ENCODE measurements at places on chromosomes 4 and X.

DNA sequence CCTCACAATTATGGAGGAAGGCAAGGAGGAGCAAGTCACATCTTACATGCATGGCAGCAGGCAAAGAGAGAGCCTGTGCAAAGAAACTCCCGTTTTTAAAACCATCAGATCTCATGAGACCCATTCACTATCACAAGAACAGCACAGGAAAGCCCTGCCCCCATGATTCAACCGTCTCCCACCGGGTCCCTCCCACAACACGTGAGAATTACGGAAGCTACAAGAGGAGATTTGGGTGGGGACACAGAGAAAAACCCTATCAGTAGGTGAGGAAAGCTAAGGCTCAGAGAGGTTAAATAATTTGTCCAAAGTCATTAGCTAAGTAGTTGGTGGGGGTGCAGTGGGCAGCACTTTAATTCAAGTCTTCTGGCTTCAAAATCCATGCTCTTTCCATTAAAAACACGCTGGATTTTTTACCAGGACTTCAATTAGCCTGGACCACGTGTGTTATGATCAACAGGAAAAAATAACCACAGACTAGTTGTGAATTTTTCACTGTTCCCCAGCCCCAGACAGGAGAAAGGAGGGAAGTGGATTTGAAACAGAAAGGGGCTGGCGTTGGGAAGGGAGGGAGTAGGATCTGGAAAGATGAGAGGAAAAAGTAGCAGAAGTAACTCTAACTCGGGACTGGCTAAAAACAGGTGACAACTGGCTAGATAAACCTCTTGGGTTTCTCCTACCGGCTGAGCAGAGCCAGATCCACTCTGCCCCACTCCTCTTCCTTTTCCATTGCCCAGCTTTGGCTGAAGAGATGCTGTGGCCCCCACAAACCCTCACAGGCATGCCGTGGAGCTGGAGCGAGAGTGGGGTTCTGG, 986 bp downstream of the MTMR8 start:
- no peak for DNase-seq

GRCh38 chrX:132738951-132739350, 219.5 kb downstream of the HS6ST2 start:
- no peak for DNase-seq

DNA sequence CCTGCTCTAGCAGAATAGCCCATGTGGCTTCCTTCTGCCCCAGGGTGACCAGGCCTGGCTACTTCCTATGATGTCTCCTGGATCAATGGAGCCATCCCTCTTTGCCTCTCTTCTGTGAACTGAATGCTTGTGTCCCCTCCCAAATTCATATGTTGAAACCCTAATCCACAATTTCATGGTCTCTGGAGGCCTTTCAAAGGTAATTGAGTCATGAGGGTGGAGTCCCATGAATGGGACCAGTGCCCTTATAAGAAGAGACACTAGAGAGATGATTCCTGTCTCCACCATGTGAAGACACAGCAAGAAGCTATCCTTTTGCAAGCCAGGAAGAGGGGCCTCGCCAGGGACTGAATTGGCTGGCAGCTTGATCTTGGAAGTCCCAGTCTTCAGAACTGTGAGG, 18.4 kb downstream of the CCKAR start:
- DNase-seq = no peak

- DNase-seq = no peak
Measured at GRCh38 chr4:118833192-118833820, 2.6 kb downstream of the SEC24D start.

GRCh38 chr4:94976371-94977011, 218.7 kb downstream of the BMPR1B start:
- no peak for DNase-seq

DNA sequence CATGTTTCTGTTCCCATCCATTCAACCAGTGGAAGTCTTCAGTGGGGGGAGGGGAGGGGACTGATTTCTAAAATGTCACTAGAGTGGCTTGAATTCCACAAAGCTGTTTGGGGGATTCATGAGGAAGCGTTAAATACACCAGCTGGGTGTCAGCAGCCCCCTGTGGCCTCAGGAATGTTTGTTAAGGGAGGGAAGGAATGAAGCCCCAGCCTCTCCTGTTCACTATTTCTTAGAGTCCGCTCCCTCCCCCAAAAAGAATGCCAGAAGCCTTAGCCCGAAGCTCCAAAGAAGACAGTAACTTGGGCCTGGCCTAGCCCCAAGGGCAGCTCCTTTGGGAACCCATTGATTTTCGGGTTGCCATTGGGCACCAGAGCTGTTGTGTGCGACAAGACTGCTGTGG, 3.3 kb downstream of the SHROOM2 start:
- DNase-seq = no peak

DNA sequence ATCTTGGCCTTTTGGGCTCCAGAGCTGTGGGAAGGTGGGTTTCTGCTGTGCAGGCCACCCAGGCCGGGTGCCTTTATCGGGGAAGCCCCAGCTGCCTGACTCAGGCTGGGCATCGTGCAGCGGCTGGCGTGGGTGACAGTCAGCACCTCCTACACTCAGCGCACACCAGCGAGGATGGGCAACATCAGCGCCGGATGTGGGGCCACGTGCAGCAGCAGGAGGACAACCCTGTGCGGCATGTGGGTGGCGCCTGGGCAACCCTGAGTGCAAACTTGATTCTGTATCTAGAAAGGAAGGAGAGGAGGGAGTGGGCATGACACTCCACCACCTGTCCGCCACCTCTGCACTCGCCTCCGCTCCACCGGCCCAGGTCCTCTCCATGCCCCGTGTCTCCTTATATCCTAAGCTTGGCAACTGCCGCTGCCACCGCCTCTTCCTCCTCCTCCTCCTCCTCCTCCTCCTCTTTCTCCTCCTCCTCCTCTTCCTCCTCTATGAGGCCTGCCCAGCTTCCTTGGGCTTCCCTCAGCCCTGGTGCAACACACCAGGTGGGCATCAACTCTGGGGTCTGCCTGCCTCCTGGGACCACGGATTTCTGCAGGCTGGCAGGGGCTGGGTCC, 107.4 kb upstream of the AFAP1 start:
- DNase-seq = no peak

DNA sequence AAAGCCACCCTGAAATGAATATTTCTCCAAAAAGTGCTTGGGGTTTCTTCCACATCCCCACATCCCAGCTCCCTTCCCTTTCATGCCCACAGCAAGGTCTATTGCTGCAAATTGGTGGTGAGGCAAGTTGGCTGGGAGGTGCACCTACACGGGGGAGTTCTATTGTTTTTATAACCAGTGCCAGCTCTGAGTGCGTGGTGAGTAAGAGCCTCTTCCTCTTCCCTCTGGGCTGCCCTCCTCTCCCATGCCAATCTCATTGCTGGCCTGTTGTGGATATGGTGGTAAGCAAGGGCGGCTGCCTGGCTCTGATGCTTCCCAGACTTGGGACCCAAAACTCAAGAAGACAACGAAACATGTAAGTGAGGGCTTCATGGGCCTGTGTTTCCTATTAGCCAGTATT, 204.3 kb downstream of the SHROOM3 start:
- DNase-seq = no peak

GRCh38 chrX:85052636-85053343, 49.1 kb downstream of the APOOL start:
- no peak for DNase-seq

GRCh38 chr4:151824656-151825055, 63.8 kb upstream of the GATB start:
- DNase-seq = no peak

GRCh38 chrX:55264816-55265215, at the start of gene PAGE3:
Gene PAGE3 (minus strand): TSS chrX:55264916. CDS start chrX:55263903, 1,013 bp downstream.
- DNase-seq = no peak

GRCh38 chrX:111244235-111244750, 26.0 kb downstream of the CAPN6 start:
- no peak for DNase-seq

DNA sequence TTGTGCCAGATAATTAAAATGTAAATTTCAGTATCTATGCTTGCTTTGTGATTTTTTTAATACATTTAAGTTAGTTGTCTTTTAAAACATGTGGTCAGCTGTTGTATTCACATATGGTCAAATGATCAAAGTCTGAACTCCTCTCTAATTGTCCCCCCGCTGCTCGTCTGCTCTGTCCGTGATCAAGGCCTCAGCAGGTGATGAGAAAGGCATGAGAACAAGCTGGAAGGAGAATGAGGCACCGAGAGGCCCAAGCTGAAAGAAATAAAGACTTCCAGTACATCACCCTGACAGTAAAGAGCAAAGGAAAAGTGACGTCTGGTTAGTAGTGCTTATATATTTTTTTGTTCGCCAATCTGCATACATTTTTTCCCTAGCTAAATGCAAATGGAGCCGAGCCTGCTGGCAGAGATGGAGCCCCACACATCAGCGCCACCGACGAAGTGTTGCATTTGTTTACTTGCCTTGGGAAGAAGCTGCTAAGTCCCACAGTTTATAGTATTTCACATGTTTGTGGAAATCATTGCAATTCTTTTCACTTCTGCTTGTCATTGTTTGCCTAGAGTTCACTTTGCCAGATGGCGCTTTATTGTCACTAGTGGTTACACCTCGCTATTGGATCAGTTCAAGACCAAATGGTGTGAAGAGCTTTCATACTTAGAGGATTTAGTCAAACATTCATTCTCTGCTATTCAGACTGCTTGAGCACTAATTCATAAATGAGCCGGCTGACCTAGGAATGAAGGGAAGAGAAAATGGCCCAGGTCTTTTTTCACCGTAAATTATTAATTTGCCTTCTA, 181.5 kb downstream of the ZIC3 start:
- no peak for DNase-seq

- no peak for DNase-seq
Measured at GRCh38 chrX:2934715-2935710, 5.9 kb upstream of the ARSD start.

- DNase-seq = no peak
Measured at GRCh38 chrX:17563515-17563914, 173.8 kb upstream of the SCML1 start.

DNA sequence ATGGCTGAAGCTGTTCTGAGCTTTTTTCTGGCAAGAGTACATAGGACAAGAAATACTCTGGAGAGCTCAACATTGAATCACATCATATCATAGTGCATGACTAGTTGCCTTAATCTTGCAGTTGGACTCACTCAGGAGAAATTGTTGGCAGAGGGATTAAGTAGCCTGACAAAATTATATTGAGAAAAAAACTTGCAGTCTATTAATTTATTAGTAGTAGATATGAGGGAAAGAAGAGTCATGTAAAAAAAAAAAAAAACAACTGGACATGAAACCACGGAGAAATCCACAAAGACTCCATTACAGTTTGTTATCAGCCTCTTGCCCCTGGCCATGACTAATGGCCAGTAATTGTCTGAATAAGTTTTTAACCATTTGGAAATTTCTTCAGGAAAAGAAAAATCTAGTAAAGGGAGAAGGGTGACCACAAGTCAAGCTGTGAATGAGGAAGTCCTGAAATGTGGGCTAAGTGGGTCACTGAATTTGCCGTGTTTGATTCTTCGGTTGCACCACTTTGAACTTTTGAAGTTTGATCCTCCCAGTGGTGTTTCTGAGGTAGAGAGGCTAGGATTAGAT, 45.6 kb downstream of the FHL1 start:
- DNase-seq = no peak

- DNase-seq = no peak
Measured at GRCh38 chr4:181650033-181650825, 593.0 kb upstream of the TENM3 start.

DNA sequence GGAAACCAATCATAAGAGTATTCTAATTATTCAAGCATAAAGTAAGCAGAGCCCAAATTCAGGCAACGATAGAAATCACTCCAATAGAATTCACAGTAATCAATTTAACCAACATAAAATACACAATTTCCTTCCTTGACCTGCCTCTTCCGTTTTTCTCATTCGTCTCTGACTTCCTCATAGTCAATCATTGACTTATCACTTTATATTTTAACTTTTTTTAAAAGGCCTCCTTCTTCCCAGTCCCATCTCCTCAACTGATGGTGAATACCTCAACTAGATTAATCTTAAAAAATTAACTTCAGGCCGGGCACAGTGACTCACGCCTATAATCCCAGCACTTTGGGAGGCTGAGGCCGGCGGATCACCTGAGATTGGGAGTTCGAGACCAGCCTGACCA, 13.3 kb downstream of the CNOT6L start:
- no peak for DNase-seq

DNA sequence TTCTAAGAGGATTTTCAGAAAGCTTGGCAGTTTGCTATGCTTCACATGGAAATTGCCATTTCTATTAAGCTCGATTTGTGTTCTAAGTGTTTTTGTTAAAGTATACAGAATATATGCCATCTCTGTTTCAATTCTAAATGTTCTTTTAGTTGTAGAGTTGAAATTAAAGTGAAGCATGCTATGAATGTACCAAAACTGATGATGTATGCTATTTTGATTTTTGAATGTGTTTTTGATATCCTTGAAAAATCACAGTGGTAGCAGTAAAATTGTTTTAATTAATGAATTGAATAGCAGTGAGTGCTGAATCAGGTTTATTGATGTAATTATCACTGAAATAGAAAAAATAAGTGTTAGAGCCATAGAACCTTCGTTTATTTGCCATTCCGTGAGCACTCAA, 110.9 kb downstream of the TENM3 start:
- no peak for DNase-seq

DNA sequence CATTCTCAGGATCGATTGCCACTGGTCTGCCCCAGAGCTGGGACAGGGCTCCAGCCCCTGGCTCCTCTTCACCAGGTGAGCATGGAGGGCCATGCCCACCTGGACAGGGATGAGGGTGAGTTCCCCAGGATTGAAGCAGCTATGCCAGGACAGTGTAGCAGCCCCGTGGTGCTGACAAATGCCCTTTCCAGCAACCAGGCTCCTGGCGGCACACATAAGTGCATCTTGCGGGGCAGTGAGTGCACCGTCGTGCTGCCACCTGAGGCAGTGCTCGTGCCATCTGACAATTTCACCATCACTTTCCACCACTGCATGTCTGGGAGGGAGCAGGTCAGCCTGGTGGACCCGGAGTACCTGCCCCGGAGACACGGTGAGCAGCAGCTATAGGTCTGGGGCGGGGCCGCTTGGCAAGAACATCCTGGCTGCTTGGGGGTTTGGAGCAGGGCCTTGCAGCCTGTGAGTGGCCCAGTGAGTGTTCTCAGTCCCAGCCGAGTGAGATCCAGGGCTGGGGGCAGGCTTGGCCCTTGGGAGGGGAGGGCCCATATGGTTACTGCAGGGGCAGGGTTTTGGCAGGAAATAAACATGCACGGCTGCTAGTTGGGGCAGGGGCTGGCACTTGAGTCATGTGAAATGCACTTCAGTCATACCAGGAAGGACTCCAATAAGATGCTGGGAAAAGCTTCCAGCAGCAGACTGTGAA, 6.1 kb downstream of the IL9R start:
- no peak for DNase-seq

DNA sequence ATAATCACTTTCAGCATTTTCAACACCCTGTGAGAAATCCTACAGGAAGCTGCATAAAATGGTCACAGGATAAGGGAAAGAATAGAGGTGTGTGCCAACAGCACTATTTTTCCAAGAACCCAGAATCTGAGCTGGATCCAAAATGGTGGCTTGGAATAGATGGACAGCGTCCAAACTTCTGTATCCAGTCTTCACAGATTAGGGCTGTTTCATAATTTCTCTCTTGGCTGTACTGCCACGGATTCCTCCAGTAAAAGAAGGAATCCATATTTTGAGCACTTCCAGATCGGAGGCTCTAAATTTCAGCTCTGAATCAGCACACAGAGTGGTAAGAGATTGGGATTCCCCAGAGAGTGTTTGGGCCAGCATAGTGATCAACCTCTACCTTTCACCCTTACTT, 12.2 kb downstream of the MAOB start:
- no peak for DNase-seq

GRCh38 chr4:64617800-64618199, 208.6 kb upstream of the TECRL start:
- DNase-seq = no peak

- DNase-seq = no peak
Measured at GRCh38 chr4:80685214-80685613, 345.3 kb upstream of the BMP3 start.

- DNase-seq = no peak
Measured at GRCh38 chrX:113741744-113742143, 842.1 kb upstream of the HTR2C start.
